Stimulated activated CD8-positive, alpha-beta memory T cell treated with anti-CD3 and anti-CD28 coated beads, Interleukin-7, amount 100 ng/mL, for 1 hour (primary cell): ENCODE measurements at places on chromosomes 2 and 18.

DNA sequence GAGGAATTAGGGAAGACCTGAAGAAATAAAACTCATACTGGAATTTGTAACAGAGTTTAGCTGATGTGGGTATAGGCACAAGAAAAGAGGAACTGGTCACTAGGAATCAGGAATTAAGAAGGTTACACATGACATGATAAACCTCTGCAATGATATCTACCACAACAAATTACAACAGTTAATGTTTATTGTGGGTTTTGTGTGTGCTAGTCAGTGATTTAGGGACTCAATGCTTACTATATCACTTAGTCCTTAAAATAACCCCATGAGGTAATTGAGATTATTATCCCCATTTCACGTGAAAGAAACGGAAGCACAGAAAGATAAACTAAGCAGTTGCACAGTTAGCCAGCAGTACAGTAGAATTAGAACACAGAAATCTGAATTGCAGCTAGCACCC is 415.8 kb upstream of the ZEB2 start:
- no peak for DNase-seq

DNA sequence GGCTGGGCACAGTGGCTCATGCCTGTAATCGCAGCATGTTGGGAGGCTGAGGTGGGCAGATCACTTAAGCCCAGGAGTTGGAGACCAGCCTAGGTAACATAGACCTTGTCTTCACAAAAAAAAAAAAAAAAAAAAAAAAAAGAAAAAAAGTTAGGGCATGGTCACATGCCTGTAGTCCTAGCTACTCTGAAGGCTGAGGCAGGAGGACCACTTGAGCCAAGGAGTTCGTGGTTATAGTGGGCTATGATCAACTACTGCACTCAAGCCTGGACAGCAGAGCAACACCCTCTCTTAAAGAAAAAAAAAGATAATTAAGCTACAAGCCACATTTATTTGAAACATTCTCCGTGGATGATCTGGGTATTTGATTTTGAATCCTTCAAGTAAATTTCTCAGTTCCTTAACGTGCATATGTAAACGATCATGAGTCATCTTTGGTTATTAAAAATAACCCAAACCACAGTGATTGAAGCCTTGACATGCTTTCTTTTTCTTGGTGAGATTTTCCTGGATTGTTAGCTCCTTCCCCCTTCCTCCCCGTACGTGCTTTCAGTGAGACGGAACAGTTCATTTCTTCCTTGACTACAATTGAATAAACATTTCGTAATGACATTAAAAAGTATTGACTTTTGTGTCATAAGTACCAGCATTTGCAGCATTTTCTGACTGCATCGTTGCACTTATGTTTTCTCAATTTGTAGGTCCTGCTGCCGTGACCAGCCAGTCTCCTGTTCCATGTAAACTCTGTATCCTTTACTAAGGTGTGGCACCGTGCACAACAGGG is 20.3 kb downstream of the RMC1 start:
- no peak for DNase-seq

GRCh38 chr2:23651187-23652080 is 266.5 kb downstream of the KLHL29 start:
- no peak for DNase-seq

DNA sequence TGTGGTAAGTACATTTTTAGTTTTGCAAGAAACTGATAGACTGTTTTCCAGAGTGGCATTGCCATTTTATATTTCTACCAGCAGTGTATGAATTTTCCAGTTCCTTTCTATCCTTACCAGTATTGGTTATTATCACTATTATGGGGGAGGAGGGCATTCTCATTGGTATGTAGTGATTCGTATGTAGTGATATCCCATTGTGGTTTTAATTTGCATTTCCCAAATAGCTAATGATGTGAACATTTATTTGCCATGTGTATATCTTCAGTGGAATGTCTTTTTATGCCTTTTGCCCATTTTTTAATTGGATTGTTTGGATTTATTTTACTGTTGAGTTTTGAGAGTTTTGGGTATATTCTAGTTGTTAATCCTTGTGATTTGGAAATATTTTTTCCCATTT is 16.9 kb downstream of the EIF5B start:
- no peak for DNase-seq

- DNase-seq = no peak
Observed at GRCh38 chr2:234172066-234172465, 121.6 kb downstream of the SPP2 start.

GRCh38 chr2:100011272-100011731 is 131.1 kb downstream of the AFF3 start:
- DNase-seq = no peak
